ENCODE measurements at places on chromosomes 7 and 10.
A peak's percentile ranks its signal among the peaks of the same experiment; 100 is the strongest.

DNA sequence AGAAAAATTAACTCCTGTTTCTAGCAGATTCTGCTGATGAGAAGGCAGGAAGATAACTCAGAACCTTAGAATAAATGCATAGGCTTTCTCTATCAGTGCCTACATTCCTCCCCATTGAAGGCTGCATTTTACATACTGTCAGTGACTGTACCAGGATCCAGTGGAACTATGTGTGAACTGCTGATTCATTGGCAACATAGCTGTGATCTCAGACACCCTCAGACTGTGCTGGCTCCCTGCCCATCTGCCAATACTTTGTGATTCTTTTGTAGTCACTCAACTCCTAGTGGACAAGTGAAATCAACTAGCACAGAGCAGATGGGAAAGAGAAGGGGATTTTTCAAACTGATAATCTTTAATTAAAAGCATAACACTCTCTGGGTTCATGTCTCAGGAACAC lies 375.8 kb downstream of the MDFIC start:
- peak; percentile 37 for DNase-seq

- no peak for DNase-seq
Observed at GRCh38 chr7:144384555-144385245, 18.8 kb downstream of the NOBOX start.

DNA sequence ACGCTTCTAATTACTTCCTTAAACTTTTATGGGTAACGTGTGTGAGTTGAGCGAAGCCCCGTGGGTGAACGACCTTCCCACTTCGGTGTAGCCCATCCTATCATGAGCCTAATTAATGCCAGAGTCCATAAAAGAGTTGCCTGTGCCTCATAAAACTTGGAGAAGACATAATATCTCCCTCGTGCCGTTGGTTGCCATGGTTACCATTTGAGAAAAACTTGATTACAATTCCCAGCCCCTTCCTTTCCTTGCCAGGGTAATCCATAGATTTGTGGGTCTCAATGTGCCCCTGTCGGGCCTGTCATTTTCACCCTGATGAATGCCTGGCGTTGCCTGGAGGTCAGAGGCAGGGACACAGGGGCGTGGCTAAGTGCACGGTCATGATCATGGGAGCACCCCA lies 127.1 kb downstream of the GLRX3 start:
- no peak for DNase-seq

DNA sequence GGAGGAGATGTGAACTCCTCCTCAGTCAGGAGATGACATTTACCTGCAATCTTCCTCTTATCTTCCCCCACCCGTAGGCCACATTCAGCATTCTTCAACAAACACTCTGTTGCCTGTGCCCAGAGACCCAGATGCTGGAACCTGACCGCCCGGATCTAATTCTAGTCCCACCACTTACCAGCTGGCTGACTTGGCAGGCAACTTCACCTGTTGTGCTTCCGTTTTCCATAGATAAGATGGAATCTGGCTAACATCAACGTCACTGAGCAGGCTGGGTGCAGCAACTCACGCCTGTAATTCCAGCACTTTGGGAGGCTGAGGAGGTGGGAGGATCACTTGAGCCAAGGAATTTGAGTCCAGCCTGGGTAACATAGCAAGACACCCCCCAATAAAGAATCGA lies 21.3 kb upstream of the FXYD4 start:
- DNase-seq = no peak

GRCh38 chr7:51467384-51468017 lies 150.9 kb upstream of the COBL start:
- no peak for DNase-seq

GRCh38 chr10:125468278-125468677 lies 214.7 kb downstream of the TEX36 start:
- no peak for DNase-seq

GRCh38 chr10:96415891-96416554 lies 57.2 kb upstream of the OPALIN start:
- DNase-seq = no peak
